ENCODE measurements at places on chromosomes 4 and X.

- DNase-seq = no peak
Observed at GRCh38 chr4:142845293-142846107, 601 bp downstream of the INPP4B start.

GRCh38 chr4:53929955-53930798 lies 134.2 kb downstream of the CHIC2 start:
- no peak for DNase-seq

DNA sequence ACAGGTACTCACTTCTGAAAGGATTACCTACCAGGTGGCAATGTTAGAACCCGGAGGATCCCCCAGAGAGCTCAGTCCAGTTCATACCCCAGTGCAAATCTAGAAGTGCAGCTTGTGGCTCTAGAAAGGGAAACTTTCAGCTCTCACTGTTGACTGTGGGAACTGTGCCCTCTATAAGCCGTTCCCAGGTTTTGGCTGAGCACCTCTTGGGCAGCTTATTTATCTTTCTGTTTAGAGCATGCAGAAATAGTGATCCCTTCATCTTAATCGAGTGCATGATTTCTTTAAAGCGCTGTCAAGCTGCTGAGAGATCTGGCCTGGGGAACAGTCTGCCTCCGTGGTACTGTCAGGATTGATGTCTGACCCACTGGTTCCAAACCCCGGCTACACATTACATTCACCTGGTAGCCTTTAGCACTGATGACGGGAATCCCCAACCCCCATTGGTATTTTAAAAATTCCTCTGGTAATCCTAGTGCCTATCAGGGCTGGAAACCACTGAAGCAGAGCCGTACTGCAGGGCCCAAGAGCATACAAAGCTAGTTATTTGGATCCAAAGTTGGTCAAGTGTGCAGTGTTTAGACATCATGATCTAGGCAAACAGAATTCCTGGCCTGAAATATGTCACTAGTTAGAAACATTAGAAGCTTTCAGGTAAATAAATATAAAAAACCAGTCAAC lies 103.2 kb downstream of the KLHL8 start:
- DNase-seq = no peak

- no peak for DNase-seq
Observed at GRCh38 chr4:150078041-150078578, at the start of gene DCLK2. Gene DCLK2 (plus strand): TSS chr4:150078445. CDS start chr4:150079028, 583 bp downstream.

- no peak for DNase-seq
Observed at GRCh38 chr4:118950929-118951570, 62.4 kb downstream of the SYNPO2 start.

DNA sequence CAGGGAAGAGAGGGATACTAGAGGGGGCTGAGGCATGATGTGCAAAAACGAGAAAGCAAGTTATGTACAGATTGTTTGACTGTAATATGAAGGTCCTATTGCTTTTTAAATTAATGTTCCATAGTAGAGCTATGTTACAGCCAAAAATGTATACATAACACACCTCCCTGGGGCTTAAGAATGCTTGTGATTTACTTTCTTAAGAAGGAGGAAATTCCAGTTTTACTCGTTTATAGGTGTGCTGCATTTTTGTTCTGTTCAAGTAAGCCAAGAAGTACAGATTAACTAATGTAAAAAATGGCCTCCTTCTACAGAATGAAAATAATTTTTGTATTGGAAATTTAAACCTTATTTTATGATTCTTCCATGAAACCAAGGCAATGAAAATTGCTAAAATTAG lies 614.4 kb upstream of the NR3C2 start:
- DNase-seq = no peak

- no peak for DNase-seq
Observed at GRCh38 chr4:52173470-52174045, 122.5 kb downstream of the SPATA18 start.

GRCh38 chr4:180350901-180351300 lies 1892.3 kb upstream of the TENM3 start:
- DNase-seq = no peak

GRCh38 chr4:78332976-78333375 lies 218.6 kb upstream of the ANXA3 start:
- DNase-seq = no peak

DNA sequence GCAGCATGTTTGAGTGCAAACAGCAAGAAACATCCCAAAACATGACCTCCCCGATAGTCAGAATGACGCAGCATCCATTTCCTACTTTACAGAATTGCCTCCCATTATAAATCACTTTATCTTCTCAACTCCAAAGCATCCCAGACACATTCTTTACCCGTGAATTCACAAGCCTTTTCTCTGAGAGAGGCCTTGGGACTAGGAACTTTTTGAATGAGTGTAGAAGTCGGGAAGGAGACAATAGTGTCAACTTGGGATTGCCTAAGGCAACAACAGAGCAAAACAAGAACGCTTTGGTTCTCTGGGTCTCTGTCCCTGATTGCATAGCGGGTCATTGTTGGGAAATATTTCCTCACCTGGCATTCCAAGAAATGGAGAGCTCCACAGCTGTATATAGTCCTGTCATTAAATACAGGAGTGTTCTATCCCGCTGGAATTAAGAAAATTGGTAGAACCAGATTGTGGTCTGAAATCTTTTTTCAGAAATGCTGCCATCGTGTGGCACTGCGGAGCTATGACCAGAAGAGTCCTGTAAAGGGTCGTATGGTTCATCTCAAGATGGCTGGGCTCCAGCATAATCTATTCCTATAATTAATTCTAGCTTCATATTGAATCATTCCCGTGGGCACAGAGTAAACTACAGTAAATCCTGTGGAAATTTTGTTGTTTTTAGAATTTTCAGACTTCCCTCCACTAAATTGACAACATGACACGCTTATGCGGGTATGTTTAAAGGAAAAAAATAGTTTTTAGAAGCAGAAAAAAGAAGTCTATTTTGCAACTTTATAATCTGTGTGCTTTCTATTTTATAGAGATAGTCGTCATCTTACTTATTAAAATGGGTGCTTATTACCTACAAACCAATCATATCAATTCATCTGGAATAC lies 2.0 kb upstream of the SPP1 start:
- no peak for DNase-seq

- no peak for DNase-seq
Observed at GRCh38 chr4:85837439-85837733, 362.4 kb downstream of the ARHGAP24 start.

- DNase-seq = no peak
Observed at GRCh38 chr4:1294424-1294823, 4.7 kb downstream of the MAEA start.
